ENCODE measurements at places on chromosomes 13 and 19. TPM values are rescaled to one million over a fixed set of nuclear protein-coding genes. Genes with fewer than 3 reads are reported as not detected.
A peak's percentile ranks its signal among the peaks of the same experiment; 100 is the strongest.

DNA sequence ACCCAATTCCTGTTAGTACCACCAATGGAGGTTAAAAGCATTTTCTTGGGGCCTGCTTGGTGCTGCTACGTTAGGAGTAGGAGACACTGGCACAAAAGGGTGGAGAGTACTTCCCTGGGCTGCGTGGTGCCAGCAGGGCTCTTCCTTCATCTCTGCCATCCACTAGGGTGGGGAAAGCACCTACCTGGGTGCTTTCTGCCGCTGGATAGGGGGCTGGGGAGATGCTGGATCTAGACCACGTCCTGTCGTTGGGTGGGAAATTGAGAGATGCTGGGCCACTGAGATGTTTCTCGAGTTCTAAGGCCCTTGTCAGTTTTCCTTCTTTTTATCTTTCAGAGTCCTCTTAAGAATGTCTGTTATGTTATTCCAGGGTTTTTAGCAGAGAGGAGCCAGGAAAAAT lies 6.7 kb upstream of the FCGBP start:
- no peak for DNase-seq

DNA sequence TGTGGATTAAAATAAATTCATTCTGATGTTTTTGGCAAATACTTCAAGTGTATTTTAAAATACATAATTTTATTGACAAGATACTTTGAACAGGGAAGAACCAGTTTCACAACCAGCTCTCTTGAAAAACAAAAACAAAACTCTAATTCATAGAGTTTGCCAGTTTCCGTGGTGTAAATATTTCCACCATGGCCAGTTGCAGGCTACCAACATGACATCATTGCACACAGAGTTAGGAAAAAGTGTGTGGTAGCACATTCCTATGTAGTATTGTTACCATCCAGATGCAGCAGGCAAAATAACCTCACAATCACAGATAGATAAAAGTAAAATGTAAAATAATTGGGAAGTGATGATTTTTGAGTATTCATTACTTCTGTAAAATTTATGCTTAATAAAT lies 7.7 kb upstream of the RNF113B start:
- no peak for DNase-seq

DNA sequence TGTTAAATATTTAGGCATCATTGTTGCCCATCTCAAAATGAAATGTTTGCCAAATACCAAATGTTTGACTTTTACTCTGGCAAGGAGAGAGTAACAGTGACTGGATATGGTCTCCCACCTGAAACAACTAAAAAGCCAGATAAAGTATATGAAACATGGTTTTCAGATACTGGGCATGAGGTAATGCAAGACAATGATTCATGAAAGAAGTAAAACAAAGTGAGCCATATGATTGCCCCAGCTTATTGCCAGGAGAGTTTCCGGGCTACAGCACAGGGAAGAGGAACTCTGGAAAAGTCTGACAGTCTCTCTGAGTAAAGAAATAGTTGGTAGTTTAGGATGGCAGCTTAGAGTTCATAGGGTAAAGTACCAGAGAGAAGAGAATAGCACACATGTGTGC lies 354.6 kb downstream of the DNAJC15 start:
- DNase-seq: no peak

GRCh38 chr13:110407531-110407930 lies 100.4 kb downstream of the COL4A2 start:
- no peak for DNase-seq

- DNase-seq: no peak
Observed at GRCh38 chr13:26557051-26557392, 461 bp upstream of the WASF3 start.

DNA sequence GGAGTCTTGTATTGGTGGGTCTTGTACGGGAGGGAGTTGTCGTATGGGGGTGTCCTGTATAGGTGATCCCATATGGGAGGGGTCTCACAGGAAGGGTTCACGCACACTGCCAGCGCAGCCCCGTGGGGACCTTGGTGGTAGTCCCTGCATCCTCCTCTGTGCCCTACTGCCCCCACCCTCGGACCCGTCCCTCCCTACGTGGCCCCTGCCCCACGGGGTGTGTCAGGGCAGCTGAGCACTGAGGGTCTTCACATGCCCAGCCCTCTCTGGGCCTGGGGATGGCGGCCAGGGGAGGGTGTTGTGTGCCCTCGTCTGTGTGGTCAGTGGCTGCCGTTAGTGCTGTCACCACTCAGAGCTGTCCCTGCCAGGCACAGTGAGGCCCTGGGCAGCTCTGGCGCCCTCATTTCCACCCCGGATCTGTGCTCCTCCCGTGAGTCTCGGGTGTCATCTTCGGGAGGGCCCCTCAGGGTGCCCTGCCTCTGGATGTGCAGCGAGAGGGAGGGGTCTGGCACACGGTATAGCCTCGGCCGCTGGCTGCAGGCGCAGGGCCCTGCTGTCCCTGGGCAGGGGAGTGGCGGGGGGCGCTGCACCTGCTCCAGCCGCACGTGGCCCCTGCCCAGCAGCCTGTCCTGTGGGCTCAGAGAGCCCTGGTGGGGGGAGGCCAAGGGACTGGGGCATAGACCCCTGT lies 16.0 kb upstream of the GNA15 start:
- DNase-seq: no peak

DNA sequence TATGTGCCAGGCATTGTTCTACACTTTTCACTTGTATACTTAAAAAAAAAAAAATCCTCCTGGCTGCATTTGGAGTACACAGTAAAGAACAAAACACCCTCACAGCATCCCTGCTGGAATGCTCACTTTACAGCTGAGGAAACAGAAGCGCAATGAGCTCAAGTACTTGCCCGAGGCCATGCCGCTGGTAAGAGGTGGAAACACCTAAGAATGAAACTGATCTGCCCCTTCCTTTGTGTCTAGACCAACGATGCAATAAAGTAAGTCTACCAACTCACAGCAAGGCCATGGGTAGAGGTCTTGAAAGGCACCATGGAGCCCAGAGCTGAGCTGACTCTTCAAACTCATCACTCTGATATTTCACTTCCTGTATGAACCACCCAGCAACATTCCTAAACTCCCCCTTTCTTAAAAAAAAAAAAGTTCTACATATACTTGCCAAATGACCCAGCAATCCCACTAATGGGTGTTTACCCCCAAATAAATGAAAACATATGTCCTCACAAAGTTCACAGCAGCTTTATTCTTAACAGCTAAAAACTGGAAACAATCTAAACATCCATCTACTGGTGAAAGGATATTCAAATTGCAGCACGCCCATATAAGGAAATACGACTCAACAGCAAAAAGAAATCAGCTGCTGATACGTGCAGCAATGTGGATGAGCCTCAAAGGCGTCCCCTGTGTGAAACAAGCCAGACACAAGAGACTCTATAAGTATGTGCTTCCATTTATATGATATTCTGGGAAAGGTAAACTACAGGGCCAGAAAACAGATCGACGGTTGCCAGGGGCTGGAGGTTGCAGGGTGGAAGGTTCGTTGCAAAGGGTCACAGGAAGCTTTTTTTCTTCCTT lies 236.6 kb upstream of the MAB21L1 start:
- no peak for DNase-seq

DNA sequence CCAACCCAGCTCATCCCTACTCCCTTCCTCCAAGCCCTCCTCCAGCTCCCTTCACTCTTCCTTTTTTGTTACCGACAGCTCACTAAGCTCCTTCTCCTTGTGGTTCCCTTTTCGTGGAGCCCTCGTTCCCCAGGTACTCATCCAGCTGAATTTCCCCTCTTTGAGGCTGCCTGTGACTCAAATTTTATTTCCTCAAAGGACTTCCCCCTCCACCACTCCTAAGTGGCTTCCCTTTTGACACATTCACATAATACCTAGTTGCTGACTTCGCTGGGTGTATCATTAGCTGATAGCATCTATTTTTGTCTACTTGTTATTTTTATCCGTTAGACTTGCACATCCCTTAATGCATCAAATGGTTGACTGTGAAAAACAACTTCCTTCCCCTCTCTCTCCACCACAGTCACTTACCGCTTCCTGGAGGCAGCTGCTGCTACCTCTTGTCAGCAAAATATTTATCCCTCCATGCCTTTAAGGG lies 14.5 kb downstream of the FFAR2 start:
- DNase-seq: no peak

DNA sequence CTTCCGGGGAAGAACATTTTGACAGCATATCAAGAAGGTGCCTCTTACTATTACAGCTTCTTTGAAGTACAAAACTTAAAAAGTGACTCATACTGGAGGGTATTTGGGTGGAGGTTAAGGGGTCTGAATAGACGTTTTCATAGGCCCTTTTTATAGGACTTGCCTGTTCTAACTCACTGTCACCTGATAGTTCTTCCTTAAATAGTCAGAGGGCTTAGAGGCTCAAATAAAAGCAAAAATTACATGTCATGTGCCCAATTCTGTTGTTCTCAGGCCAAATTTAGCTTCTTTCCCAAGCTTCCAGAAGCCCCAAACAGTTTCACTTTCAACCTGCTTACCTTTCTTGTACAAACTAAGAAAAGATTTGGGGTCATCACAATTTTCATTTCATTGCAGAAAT lies 16.1 kb upstream of the SLC46A3 start:
- no peak for DNase-seq

DNA sequence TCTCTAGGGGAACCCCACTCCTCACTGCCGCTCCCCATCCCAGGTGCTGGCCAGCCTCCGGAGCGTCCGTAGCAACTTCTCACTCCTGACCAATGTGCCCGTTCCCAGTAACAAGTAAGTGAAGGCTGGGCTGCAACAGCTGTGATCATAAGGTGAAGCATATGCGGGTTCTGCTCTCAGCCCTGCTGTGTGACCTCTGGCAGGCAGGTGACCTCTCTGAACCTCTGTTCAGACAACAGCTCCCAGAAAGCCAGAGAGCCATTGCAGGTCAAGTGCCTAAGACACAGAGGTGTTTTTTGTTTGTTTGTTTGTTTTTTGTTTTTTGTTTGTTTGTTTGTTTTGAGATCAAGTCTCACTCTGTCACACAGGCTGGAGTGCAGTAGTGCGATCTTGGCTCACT lies 28.7 kb downstream of the PDE4A start:
- DNase-seq: no peak

GRCh38 chr19:17488593-17489391 lies 18.5 kb downstream of the SLC27A1 start:
- DNase-seq: peak; percentile 94

GRCh38 chr19:38701455-38702063 lies 42.7 kb downstream of the CAPN12 start:
- DNase-seq: no peak

DNA sequence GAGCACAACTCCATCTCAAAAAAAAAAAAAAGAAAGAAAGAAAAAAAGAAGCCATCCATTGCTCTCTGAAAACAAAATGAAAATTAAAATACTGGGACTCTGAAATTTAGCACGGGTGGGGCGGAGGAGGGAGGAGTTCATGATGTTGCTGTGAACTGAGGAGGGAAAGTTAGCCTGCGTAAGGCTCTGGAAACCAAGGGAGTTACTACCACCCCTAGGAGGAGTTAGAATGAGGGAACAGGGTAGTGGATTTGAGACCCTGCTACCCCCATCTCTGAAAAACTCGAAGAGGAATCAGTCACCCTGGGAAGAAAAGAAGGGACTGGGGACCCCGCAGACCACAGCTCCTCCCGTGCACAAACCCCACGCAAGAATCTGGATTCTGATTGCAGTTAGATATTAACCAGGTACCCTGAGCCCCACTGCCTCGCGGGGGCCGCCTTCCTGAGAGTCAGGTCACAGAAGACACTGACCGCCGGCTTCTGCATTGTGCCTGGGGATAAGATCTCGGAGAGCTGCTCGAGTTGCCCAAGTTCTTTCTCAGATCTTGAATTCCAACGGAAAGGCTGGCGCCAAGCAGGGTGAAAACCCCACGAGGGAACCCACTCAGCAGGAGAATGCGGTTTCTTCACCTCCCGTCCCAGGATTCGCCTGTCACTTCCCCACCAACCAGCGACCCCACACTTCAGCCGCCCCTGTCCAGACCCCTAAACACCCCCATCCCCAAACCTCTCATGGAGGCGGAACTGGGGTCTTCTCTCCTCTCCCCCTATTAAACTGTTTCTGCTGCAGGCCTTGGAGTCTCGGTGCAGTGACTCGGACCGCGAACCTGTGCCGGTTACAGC lies 870 bp downstream of the ZNF442 start:
- peak; percentile 59 for DNase-seq

GRCh38 chr13:29569253-29570050 lies 26.0 kb downstream of the SLC7A1 start:
- no peak for DNase-seq

- DNase-seq: no peak
Observed at GRCh38 chr13:75934889-75935288, 298.8 kb downstream of the LMO7 start.

DNA sequence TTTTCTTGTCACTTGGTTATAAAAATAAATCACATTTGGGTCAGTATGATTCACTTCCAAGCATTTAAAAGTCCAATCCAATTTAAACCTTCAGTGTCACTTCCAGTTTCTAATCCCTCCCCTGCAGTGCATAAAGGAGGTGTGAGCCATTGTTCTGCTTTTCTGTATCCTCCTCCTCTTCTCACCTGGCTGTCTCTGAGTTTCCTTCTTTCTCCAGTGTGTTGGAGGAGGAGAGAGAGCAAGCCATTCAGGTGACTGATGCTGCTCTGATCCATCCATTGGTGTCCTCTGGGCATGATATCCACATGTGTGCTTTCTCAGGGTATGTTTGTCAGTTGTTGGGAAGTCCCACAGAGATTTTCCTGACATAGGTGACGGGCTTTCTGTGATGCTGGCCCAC lies 1.2 kb downstream of the NUDT15 start:
- no peak for DNase-seq

Gene FGF22
- 0.65 TPM for total RNA-seq

Gene CCDC8
- total RNA-seq: 9.1 TPM

Gene SSBP4
- total RNA-seq: 65.6 TPM

Gene EFNA2
- not detected for total RNA-seq

Gene OR4F17
- not detected for total RNA-seq

Gene URI1
- 46.0 TPM for total RNA-seq

Gene DIRAS1
- 0.71 TPM for total RNA-seq

Gene CEACAM1
- 13.8 TPM for total RNA-seq

Gene TEX29
- 0.97 TPM for total RNA-seq

Gene CABP5
- not detected for total RNA-seq

Gene ZNF582
- 4.3 TPM for total RNA-seq

Gene LMO7
- total RNA-seq: 447 TPM

All from lower lobe of right lung (tissue), 2 donors.